Breast epithelium (tissue), 4 donors: ENCODE measurements at places on chromosomes 6 and 20.

GRCh38 chr6:4800662-4801061, 24.5 kb downstream of the CDYL start:
- no peak for DNase-seq

- DNase-seq: no peak
Observed at GRCh38 chr6:161232010-161232409, 41.9 kb downstream of the AGPAT4 start.

DNA sequence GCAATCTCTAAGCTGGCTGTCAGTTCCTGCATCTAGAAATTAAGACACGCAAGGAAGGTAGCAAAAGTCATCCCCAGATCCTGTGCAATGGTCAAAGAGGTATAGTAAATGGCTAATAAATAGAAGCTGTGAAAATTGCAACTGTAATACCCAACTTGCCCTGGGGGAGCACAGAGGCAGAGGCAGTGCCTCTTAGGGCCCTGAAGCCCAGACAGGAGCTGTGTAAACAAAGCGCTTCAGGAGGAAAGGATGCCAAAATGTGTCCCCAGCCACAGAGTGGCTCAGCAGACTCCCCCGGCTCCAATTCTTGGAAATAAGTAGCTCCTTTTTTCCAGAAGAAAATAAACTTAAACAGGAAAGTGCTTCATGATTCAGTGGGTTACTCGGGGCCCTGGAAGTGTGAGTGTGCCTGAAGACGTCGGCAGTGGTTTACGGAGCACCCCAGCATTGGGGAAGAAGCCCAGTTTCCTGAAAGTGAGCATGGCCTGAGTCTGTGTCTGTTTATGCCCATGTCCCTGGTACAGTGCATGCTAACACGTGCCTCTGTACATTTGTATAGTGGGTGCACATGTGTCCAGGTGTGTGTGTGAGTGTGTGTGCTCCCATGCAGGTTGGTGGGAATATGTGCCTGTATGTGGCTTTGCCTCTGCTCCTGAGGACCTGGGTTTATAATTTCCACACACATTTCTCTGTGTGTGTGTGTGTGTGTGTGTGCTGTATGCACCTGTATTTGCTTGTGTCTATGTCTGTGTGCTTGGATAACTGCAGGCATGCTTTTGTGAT, 246.7 kb downstream of the MAFB start:
- no peak for DNase-seq

DNA sequence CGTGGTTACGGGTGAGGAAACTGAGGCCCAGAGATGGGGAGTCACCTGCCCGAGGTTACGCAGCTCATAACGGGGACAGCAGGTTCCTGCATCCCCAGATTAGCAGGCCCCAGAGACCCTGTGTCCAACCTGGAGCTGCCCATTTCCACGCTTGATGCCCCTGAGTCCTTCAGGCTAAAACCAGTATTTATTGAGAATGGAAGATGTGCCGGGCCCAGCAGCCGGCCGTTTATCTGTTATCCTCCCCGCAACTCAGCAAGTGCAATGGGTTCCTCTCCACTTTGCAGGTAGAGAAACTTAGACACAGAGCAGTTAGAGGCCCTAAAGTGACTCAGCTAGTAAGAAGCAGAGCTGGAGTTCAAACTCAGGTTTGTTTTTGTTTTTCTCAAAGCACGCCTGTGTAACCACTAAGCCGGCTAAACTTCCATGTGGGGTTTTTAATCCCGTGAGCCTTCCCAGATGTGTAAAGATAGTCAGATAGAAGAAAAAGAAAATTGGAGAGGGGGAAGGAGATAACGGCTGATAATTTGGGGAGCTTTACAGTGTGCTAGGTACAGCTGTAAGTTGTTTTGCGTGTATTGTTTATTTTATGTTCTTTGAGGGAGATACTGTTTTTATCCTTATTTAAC, 775 bp downstream of the PFDN4 start:
- no peak for DNase-seq

DNA sequence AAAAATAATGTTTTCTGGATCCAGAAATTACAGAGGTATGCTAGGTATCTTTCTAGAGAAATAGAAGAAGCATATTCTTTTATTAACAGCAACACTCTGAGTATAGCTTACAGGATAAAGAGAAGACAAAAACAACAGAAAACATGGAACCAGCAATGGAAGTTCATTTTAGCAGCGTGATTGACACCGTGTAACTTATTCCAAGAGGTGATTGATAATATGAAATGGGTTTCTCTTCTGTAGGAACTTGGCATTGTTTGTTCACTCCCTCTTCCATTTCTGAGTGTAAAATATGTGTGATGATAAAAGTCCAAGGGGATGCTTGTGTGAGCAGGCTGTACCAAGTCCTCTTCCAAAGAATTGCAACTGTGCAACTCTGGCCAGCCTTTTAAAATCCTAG, 303.0 kb downstream of the COL12A1 start:
- no peak for DNase-seq

DNA sequence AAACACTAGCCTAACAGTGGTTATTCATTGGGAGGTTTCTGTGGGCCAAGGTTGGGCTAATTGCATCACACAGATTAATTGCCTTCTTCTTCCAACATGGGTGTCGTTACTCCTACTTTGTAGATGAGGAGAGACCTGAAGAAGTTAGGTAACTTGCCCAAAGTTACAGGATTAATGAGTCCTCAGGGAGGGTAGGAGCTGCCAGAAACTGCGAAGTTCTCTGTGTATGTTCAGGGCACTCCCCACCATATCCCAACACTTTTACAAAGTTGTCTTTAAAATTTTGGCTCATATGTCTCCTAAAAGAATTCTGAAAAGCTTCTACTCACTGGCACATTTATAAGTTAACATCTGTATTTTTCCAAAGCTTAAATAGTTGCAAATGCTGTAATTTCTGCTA, 323.5 kb upstream of the HSF2 start:
- no peak for DNase-seq

- no peak for DNase-seq
Observed at GRCh38 chr20:14918976-14919375, 581.6 kb upstream of the FLRT3 start.

GRCh38 chr6:45915780-45916468, 99.7 kb downstream of the CLIC5 start:
- DNase-seq: no peak

DNA sequence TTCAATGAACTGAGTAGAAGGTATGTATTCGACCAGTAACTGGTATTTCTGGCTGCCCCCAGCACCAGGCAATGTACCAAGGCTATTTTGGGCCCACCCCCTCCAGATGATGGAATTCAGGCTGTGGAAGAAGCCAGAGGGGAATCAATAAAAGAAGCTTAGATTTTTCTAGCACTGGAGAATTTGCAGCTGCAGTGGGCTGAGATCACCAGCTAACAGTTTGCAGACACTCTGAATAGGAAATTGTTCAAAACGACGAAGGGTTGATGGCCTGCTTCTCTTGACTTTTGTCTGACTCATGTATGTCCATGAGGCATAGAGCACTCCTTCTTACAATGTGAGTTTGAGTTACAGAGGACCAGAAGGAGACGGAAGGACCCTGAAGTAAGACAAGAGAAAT, 32.4 kb upstream of the FBXO9 start:
- DNase-seq: no peak

DNA sequence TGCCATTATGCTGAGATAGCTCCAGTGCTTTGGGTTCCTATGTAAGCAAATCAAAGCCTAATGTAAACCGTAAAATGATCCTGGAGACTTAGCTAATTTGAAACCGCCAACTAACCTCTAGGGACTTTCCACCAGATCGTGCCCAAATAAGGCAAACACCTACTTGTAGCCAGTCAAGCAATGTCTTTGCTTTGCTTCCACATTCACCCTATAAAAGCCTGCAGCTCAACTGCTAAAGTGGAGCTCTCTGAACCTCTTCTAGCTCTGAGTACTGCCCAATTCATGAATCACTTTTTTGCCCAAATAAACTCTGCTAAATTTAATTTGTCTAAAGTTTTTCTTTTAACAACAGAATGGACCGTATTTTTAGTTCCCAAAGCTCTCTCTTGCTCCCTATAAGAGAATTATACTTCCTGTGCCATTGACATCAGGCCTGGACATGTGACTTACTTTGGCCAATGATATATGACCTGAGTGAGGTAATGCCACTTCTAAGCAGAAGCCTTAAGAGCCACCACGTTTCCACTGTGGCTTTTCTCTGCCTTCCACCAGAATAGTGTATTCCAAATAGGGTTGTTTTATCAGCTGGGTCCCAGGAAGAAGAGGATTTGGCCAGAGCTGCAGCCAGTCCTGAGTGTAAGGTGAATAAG, 34.8 kb upstream of the PSMF1 start:
- no peak for DNase-seq

GRCh38 chr6:39341937-39342336, 19.4 kb upstream of the KCNK16 start:
- no peak for DNase-seq

- no peak for DNase-seq
Observed at GRCh38 chr6:66230591-66230990, 523.6 kb upstream of the EYS start.

DNA sequence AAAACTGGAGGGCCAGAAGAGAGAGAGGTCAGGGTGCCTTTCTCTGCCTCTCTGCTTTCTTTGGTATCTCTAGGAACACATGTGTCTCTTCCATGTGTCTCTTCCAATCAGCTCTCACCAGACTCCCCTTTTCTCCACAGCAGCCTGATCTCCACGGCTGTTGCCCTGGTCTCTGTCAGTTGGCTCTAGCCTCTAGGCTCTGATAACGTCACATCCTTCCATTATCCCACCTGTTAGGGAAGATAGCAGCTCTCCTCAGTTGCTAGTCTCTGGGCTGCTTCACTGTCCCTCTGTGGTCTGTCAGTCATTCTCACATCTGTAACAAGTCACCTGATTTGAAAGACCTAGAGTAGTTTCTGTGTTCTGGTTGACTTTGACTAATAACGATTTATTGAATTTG, 80.2 kb downstream of the PLCB4 start:
- no peak for DNase-seq
